ENCODE measurements at places on chromosomes 12 and 14.

- no peak for DNase-seq
Observed at GRCh38 chr14:66918527-66918926, 270.7 kb upstream of the GARIN2 start.

GRCh38 chr14:67111022-67111421 is 78.2 kb upstream of the GARIN2 start:
- no peak for DNase-seq

GRCh38 chr14:101992708-101993107 is 28.3 kb downstream of the DYNC1H1 start:
- no peak for DNase-seq

GRCh38 chr12:11813438-11813813 is 164.0 kb downstream of the ETV6 start:
- no peak for DNase-seq

DNA sequence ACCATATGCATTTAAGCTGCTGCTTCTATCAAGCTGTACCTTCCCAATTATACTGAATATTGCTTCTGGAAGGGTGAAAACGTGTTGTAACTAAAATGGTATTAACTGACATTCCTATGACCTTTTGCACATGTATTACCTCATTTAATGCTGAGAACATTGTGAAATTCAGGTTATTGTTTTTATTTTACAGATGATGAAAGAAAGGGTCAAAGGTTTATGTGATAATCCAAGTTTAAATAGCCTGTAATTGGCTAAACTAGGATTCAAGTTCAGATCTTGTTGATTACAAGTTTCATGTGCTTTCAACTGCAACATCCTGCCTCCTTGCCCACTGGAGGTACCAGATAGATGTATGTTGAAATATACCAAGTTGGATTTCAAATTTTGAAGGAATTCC is 433.3 kb upstream of the PRICKLE1 start:
- no peak for DNase-seq
